Left renal cortex interstitium (tissue), 4 donors: ENCODE measurements at places on chromosomes 7 and 10. TPM values are rescaled to one million over a fixed set of nuclear protein-coding genes. Genes with fewer than 3 reads are reported as not detected.

DNA sequence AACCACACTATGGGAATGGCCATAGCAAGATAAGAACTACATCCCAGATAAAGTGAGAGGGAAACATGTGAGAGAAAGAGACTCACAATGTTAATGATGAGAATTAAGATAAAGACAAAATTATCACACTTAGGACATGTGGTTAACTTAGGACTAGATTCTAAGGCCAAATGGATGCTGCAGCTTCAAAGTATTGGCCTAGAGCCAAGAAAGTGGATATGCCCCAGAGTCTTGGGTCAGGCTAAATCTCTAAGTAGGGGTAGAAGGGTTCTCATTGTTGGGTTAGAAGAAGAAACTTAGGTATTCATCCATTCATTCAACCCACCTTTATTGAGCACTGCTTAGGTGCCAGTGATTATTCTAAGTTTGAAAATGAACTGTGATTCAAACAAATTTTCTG lies 818.0 kb downstream of the PHTF2 start:
- DNase-seq = no peak

DNA sequence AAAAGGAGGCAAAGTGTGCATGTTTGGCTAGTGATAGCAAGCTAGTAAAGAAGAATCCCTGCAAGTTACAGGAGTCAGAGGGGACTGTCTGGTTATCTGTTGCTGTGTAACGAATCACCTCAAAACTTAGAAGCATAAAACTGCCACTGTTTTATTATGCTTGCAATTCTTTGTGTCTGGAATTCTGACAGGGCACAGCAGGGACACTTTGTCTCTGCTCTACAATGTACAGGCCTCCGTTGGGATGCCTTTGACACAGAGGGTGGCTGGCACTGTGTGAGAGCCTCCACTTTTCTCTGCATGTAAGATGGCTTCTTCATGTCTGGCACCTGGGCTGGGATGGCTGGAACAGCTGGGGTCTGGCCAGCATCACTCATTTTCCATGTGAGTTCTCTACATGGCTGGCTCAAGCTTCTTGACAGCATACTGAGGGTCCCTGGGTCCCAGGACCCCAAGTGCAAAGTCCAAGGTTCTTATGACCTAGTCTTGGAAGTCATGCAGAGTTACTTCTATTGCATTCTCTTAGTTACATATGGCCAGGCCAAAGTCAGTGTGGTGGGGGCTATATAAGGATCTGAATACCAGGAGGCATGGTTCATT lies 276.9 kb downstream of the RPS24 start:
- DNase-seq = no peak

The ELFN1 gene
- 20.6 TPM for polyA plus RNA-seq

- DNase-seq = no peak
Measured at GRCh38 chr10:18737841-18738240, 78.6 kb downstream of the ARL5B start.

GRCh38 chr7:122438006-122438405 lies 133.5 kb upstream of the FEZF1 start:
- no peak for DNase-seq

The ANXA7 gene
- 81.2 TPM for polyA plus RNA-seq

GRCh38 chr7:133512560-133512959 lies 259.7 kb downstream of the EXOC4 start:
- DNase-seq = no peak

The TMEM229A gene
- 0.13 TPM for polyA plus RNA-seq

The VOPP1 gene
- polyA plus RNA-seq = 59.3 TPM

GRCh38 chr10:103663802-103664201 lies 170.3 kb downstream of the NEURL1 start:
- DNase-seq = no peak

DNA sequence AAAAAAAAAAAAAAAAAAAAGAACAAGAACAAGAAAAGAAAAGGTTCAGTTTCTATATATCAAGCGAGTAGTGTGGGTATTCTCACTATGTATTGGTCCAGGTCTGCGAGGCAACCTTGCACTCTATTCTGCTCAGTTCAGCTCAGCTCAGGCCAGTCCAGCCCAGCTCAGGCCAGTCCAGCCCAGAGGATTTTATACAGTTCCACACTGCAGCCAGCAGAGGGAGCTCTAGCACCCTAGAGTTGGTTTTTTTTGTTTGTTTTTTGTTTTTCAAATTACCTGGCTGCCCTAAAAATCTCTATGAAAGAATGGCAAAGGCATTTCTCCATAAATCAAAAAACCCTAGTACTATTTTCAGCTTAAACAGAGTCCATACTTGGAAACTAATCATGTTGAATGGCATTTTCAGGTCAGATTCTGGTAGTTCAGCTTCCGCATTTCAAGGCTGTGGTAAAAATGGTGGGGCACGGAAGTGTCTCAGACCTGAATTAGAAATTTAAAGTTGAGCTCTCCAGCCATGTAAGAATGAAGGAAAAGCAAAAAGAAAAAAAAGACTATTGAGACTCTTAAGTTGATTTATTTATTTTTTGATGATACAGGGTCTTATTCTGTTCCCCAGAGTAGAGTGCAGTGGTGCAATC lies 55.2 kb upstream of the GSDME start:
- DNase-seq = peak; percentile 57

The SFTPA2 gene
- 0.13 TPM for polyA plus RNA-seq

DNA sequence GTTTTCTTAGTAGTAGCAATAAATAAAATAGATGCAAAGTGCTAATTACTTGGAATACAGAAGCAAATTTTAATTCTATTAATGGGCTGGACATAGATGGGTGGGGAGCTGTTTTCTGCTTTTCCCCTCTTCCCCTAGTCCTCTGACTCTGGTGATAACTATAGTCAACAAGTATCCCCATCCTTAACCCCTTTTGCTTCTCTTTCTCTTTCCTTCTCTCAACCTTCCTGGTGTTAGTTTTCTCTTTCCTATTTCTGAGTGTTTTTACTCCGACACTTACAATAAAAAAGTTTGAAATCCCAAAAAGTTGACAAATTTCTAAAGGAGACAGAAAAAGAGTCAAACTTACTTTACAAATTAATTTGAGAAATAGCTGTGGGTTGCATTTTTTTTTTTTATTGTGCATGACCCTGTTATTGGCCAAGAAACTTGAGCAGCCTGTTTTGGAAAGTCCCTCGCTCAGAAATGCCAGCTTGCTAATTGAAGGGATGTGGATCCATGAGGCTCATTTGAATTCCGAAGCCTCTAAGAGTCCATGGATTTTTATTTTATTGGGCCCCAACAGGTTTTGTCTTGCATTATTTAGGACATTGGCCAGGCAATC lies 2.4 kb downstream of the FAS start:
- no peak for DNase-seq

DNA sequence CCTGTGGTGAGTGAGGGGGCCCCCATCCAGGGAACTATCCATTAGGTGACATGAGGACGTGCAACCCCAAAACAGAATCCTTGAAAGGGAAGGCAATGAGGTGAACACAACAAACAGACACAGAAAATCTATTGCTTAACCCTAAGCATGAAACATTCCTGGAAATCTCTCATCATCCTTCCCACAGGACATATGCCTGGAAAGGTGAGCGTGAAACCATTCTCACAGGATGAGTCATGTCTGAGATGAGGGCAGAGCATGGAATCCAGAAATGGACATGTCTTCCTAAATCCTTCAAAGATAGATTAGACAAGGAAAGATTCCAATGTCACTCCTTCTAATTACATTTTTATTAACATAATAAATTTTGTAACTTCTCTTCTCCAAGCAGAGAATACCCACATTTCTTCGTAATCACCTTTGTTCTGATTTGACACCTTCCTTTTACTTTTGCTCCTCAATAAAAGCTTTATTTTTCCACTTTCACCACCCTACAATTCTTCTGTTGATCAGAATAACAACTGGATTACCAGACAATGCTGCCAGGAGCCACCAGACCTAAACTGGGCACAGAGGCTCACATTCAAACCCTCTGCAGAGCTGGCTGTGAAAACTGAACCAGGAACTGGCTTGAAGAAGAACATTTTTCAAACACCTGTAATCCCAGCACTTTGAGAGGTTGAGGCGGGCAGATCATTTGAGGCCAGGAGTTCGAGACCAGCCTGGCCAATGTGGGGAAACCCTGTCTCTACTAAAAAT lies 67.2 kb downstream of the COBL start:
- no peak for DNase-seq

The FLNC gene
- polyA plus RNA-seq = 18.6 TPM

DNA sequence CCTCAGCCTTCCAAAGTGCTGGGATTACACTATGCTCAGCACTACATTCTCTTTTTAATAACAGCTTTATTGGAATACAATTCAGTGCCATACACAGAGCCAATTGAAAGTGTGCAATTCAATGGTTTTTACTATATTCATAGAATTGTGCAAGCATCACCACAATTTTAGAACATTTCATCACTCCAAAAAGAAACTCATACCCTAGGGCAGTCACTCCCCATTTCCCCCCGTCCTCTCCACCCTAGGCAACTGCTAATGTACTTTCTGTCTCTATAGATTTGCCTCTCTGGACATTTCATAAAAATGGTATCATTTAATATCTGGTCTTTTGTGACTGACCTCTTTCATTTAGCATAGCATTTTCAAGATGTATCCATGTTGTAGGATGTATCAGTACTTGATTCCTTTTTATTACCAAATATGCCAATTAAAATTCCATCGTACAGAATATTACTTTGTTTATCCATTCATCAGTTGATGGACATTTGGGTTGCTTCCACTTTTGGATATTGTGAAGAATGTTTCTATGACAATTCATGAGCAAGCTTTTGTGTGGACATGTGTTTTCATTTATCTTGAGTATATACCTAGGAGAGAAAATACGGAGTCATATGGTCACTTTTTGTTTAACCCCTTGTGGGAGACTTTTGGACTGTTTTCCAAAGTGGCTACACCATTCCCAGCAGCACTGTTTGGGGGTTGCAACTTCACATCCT lies 6.3 kb upstream of the XPNPEP1 start:
- DNase-seq = no peak

DNA sequence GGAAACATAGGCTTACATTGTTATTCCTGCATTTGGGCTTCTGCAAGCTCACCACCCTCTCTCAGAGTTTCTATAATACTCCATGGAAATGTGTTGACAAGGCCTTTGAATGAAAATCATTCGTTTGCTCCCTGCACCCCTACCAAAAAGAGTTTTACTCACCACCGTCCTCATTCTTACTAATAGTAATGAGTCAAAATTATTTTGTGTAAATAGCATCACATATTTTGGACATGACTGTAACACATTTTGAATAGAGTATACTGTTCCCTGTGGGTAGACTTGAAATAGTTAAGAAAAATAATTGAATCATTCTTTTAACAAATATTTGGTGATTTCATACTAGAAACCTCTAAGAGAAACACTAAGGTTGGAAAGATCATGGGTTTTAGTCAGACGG lies 84.6 kb downstream of the AKAP9 start:
- no peak for DNase-seq

The MKLN1 gene
- 37.9 TPM for polyA plus RNA-seq

GRCh38 chr7:155281398-155281969 lies 16.2 kb upstream of the INSIG1 start:
- DNase-seq = no peak

The FANK1 gene
- 11.0 TPM for polyA plus RNA-seq

The CALCR gene
- 0.55 TPM for polyA plus RNA-seq

DNA sequence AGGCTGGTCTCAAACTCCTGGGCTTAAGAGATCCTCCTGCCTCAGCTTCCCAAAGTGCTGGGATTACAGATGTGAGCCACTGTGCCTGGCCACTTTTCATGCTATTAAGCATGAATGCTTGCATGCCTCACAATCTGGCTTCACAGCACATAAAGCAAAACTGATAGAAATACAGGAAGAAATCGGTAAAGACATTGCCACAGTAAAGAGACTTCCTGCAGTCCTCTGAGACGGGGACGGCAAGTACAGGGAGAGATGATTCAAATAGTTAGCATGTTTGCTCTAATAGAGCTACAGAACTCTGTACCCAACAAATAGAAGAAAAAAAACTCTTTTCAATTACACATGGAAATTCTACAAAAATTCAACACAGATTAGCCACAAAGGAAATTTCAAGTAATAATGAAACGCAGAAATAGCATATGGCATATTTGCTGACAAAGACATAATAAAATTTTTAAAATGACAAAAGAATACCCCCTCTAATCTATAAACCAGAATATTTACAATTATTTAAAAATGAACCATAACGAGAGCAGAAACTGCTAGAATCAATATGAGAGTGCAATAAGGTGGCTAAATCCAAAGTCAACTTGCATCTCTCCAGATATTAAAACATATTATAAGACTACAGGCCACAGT lies 32.3 kb downstream of the CARD11 start:
- DNase-seq = no peak

The GNAT3 gene
- not detected for polyA plus RNA-seq

- no peak for DNase-seq
Measured at GRCh38 chr7:77461246-77461645, 45.1 kb upstream of the GSAP start.

DNA sequence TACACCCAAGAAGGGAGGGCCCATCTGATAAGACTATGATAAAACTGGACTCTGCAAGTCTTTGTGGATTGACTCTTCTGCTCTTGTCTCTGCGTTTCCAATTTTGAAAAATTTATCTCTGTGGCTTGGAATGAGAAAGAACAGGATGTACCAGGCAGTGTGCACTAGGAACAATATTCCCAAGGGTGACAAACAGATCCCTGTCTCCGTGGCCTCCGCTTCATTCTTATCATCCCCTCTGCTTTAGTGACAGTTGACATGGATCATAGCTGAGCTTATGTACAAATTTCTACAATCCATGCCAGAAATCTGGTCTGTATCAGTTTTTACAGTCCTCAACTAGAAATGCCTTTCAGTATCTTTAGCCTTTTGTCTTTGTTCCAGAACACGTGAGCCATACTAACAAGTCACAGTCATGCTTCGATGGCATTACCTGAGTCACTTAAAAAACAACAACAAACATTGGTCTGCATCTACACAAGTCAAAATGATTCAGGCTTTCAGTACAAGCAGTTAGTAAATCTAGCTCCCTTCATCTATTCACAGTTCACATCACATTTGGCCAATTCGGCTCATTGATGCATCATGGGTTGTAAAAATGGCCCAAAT lies 393.6 kb upstream of the CELF2 start:
- no peak for DNase-seq

- DNase-seq = no peak
Measured at GRCh38 chr7:1819259-1819841, 149.3 kb downstream of the ELFN1 start.

DNA sequence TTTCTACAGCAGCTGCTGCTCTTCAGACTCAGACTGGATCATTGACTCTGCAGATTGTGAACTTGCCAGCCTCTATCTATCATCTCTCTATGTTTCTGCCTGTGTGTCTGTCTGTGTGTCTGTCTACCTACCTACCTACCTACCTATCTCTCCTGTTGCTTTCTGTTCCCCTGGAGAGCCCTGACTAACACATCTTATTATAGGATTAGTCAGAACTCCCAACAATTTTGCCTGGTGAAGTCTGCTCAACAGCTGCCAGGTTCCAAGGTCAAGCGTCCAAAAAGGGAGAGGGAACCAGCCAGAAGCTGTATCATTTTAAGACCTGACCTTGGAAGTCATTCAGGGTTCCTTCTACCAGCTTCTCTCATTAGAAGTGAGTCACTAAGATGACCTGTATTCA lies 579.0 kb upstream of the DPP6 start:
- DNase-seq = no peak

DNA sequence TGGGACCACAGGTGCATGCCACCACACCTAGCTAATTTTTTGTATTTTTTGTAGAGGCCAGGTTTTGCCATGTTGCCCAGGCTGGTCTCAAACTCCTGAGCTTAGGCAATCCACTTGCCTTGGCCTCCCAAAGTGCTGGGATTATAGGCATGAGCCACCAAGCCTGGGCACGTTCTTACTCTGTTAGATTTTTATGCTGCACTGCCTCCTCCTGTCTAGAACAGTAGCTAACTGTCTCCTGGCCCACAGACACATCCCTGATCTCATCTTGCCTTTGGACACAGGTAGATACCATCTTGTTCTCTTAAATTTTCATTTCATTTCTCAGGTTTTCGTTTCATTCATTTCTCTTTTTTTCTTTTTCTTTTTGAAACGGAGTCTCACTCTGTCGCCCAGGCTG lies 41.1 kb downstream of the BLVRA start:
- DNase-seq = no peak

The CARD11 gene
- polyA plus RNA-seq = 2.3 TPM
